ENCODE measurements at places on chromosomes 2 and 18.

- no peak for DNase-seq
Measured at GRCh38 chr2:129753261-129753660, 226.2 kb upstream of the RAB6C start.

DNA sequence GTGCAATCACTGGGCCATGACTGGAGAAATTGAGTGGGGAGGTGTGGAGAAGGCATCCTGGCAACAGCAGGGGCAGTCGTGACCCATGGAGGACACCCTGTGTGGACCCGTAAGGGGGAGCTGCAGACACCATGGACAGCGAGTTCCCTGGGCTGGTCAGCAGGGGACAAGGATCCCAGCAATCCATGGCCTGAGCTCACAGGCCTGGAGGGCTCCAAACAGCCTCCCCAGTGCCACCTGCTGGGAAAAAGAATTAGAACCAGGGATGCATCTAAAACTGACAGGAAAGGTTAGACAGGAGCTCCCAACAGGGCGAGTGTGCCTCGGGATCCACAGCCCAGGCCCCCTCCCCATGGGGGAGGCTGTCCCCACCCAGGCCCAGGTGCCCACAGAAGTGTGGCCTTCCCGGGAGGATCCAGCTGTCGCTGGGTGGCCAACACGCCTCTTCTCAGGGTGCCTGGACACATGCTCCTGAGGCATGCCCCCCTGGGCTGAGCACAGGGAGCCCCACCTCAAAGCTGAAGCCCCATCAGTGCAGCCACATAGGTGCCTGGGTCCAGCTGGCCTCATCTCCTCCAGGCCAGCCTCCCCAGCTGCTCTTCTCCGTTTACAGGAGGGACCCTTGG is 20.5 kb upstream of the KIF1A start:
- peak; percentile 79 for DNase-seq

DNA sequence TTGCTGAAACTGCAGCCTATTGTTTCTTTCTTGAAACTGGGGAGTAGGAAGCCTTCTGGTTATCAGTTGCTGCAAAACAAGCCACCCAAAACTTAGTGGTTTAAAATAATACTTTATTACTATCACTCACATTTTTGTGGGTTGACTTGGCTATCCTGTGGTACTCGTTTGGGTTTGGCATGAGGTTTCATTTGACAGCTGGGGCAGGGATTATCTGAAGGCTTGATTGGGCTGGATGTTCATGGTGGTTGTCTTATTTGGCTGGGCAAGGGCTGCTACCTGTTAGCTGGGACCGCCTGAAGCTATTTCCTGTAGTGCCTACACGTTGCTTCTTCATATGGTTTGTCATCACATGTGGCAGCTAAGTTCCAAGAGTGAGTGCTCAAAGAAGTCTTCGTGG is 122.3 kb downstream of the PLCL1 start:
- no peak for DNase-seq

GRCh38 chr2:64914735-64915509 is 74.3 kb upstream of the SLC1A4 start:
- no peak for DNase-seq

GRCh38 chr18:43887491-43887890 is 610.2 kb upstream of the SYT4 start:
- no peak for DNase-seq

- no peak for DNase-seq
Measured at GRCh38 chr18:25467226-25467987, 115.4 kb upstream of the ZNF521 start.

Data from SHP77 (cell line).